Temporal lobe (tissue), 4 donors: ENCODE measurements at places on chromosomes 2 and 18. TPM values are rescaled to one million over a fixed set of nuclear protein-coding genes. Genes with fewer than 3 reads are reported as not detected.

The PSTPIP2 gene
- total RNA-seq: 1.2 TPM

The ALPP gene
- total RNA-seq: not detected

The DSC3 gene
- 0.49 TPM for total RNA-seq

The SYT4 gene
- total RNA-seq: 535 TPM

The DSG3 gene
- under 0.01 TPM for total RNA-seq
